PC-3 (cell line): ENCODE measurements at places on chromosomes 7 and 10. TPM values are rescaled to one million over a fixed set of nuclear protein-coding genes. Genes with fewer than 3 reads are reported as not detected.
A peak's percentile ranks its signal among the peaks of the same experiment; 100 is the strongest.

HOXA10 gene
- total RNA-seq = 36.0 and 46.1 TPM in 2 replicates

- DNase-seq = no peak
Measured at GRCh38 chr10:114262496-114262895, 23.4 kb downstream of the VWA2 start.

DNA sequence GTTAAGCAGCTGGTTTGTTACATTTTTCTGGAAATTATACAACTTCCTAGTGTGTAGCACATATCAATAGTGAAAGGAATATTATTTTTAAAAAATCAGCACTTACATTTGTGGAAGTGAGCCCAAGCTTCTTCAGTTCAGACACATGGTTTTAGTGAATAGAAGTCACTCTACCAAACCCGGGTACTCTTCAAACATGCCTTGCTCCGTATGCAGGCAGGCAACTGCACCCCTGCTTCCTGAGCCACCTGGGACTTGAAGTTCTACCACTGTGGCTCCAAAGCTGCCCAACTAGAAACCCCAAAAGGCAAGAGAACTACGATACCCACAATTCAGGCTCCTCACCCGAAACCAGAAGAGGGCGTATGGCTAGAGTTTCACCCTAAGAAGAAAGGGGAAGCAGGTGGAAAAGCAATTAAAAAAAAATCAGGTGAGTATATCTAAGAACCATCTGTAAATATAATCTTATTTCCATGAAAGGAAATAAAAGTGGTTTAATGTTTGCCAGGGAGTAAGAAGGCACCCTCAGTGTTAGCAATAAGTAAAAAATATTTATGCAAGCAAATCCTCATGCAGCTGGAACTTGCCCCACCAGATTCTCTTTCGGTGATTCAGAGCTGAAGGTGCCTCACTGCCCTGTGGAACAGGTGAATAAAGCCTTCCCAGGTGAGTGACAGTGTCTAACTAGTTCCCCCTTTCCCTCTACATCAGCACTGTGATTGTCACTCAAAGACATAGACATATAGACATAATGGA is at the start of gene MACC1:
Gene MACC1 (minus strand): TSS at position 192 of the 756 bp plus-strand sequence. CDS start 55,522 bp downstream, outside the sequence.
- DNase-seq = peak; percentile 95

DNA sequence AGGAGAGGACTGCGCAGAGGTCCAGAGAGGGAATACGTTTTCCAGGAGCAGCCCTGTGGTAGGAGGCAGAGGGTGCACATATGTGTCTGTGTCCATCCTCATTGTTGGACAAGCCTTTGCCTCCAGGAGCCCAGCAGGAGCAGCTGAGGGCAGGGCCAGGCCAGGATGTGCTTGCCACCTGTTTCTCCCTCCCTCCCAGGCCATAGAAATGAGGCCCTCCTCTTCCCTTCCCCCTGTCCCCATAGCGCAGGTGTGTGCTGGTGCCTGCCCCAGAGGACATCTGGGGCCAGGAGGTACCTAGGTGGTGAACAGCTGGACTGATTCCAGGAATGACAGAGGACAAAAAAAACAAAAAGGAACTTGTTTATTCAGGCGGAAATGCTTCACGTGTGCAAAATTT is 10.5 kb upstream of the CXCL12 start:
- no peak for DNase-seq

DNA sequence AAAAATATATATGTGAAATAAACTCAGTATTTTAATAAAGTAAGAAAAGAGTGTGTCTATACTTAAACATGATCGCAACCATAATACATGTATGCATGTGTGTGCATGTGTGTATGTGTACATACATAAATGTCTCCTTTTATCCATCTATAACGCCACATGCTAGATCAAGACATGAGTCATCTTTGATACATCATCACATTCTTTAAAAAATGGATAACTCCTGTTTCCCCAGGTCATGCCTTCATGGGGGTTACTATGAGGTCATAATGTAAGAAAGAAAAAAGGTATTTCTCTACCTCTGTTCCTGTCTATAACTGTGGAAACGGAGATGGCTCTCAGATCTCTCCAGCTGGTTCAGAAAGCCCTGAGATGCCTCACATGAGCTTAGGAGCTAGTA is 41.2 kb downstream of the LSMEM1 start:
- no peak for DNase-seq

- no peak for DNase-seq
Measured at GRCh38 chr7:73330772-73331171, 2.8 kb downstream of the FKBP6 start.

- no peak for DNase-seq
Measured at GRCh38 chr10:36555036-36555435, 570.4 kb upstream of the ANKRD30A start.
